Activated T-helper 1 cell treated with Interleukin-2 at 50 U/mL for 16 hours (primary cell): ENCODE measurements at places on chromosomes 7 and 10.

- DNase-seq: no peak
Measured at GRCh38 chr7:57328457-57328856, 121.5 kb upstream of the ZNF716 start.

- no peak for DNase-seq
Measured at GRCh38 chr10:112026438-112026837, 157.1 kb downstream of the GPAM start.

GRCh38 chr7:3695602-3696001, 394.6 kb downstream of the SDK1 start:
- no peak for DNase-seq

GRCh38 chr10:52469970-52470705, 156.1 kb downstream of the DKK1 start:
- no peak for DNase-seq

- DNase-seq: no peak
Measured at GRCh38 chr10:132410056-132410778, 13.2 kb downstream of the PWWP2B start.

DNA sequence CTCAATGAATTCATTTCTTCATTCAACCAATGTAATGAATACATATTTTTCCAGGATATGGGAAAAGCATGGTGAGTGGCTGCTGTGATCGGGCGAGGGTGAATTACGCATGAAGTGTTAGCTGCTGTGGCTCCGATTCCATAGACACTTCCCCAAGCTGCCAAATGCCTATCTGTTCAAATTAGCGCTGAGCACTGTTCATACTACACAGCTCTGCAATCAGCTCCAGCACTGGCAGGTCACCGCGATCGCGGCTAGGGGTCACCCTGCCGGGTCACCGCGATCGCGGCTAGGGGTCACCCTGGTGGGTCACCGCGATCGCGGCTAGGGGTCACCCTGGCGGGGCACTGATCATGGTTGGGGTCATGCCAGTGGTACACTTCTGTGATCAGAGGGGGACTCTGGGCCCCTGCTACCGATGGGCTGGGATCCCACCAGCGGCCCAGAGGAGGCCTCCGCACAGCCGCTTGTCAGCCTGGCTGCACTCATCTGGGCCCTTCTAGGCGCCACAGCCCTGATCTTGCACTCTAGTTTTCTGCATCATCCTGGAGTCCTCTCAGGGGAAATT, 49.3 kb downstream of the JAKMIP3 start:
- DNase-seq: no peak

GRCh38 chr7:84583331-84583730, 388.7 kb upstream of the SEMA3A start:
- DNase-seq: no peak
